ENCODE measurements at places on chromosomes 11 and 22.
A peak's percentile ranks its signal among the peaks of the same experiment; 100 is the strongest.

DNA sequence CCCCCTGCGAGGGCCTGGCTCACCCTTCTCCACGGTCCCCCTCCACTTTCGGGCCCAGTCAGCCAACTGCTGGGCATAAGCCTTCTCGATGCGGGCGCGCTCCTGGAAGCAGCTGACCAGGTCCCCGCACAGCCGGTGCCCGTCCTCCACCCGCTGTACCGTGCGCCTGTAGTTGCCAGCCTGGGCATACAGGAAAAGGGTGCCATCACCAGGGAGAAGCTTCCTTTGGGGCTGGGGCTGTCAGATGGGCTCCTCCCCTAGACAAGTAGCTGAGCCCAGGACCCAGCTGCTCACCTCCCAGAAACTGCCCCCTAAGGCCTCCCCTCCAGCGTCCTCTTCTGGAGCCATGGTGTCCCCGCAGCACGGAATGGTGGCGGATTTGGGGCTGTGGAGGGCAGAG, 3.9 kb downstream of the PACSIN3 start:
- H3K4me1 ChIP-seq = peaks cover 7% of the 10 kb centered on the region
- H3K36me3 ChIP-seq = no peaks in the 10 kb centered on the region
- H3K27ac ChIP-seq = no peak overlapping the region
- peaks cover 43% of the 10 kb centered on the region for H3K27me3 ChIP-seq
- H3K4me3 ChIP-seq = no peak overlapping the region

GRCh38 chr11:13207665-13208594, 69.7 kb upstream of the BMAL1 start:
- peak overlapping the region; percentile 70 for H3K27ac ChIP-seq
- H3K36me3 ChIP-seq = no peaks in the 10 kb centered on the region
- H3K4me1 ChIP-seq = peaks cover 4% of the 10 kb centered on the region
- H3K27me3 ChIP-seq = no peaks in the 10 kb centered on the region
- no peak for DNase-seq
- no peak overlapping the region for H3K4me3 ChIP-seq

DNA sequence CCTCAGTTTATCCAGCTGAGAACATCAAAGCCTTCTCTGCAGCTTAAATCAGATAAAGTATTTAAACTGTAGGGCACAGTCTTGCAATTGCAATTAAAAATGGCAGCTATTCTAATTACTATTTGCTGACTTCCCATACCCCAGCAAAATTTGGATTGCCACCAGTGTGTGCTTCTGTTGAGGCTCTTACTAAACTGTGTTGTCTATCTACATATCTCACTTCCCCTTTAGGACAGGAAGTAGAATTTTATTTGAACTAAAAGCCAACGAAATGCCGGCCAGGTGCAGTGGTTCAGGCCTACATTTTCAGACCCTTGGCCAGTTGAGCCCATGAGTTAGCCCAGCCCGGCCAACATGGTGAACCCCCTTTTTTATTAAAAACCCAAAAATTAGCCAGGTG, 7.1 kb downstream of the SAA4 start:
- no peaks in the 10 kb centered on the region for H3K36me3 ChIP-seq
- H3K27ac ChIP-seq = no peak overlapping the region
- no peaks in the 10 kb centered on the region for H3K27me3 ChIP-seq
- no peak overlapping the region for H3K4me3 ChIP-seq

DNA sequence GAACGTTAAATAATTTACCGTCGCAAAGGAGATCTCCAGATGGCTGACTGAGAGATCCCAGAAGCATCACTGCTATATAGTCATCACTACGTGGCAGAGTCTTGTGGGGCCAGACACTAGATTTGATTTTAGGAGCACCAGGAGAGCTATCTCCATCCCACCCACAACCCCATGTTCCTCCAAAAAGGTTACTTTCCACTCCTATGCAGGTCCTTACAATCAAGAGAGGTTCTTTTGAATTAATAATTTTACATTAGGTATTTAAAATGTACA, 19.4 kb downstream of the GUCY1A2 start:
- no peak overlapping the region for H3K27ac ChIP-seq
- no peaks in the 10 kb centered on the region for H3K36me3 ChIP-seq
- no peak for DNase-seq
- no peaks in the 10 kb centered on the region for H3K4me1 ChIP-seq
- H3K27me3 ChIP-seq = no peaks in the 10 kb centered on the region

DNA sequence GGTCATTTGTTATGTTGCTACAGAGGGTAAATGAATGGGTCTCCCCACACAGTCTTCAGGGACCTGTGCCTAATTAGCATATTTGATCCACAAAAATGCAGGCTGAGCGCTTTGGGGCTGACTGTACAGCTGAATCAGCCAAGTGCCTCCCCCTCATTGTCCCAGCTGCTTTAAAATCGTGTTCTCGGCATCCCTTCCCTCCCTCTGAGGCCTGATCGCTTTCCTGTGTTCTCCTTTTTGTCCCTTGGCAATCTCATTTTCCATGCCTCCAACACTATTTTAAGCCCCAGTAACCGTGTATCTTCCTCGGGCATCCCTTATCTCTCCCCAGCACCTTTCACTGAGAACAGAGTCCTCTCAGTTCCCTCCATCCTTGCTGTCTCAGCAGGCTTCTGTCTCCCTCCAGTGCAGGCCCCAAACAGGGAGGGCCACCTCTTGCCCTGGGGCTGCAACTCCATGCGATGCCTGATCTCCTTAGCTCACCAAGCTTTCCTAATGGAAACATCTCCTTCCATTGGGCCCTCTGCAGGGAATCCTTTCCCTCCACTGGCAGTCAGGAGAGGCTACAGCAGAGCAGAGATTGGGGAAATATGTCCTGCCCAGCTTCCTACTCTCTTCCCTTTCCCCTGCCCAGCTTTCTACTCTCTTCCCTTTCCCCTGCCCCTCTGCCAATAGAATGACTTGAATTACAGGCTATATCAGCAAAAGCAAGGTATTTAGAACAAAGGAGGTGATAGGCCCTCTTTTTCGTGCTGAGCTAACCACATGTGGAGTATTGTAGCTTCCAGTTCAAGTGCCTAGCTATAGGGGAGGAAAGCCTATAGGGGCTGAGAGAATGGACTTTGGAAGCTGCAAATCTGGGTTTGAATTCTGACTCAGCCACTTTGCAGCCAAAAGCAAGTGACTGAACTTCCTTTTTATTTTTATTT, 13.8 kb downstream of the UQCR10 start:
- DNase-seq = no peak
- no peaks in the 10 kb centered on the region for H3K4me1 ChIP-seq

DNA sequence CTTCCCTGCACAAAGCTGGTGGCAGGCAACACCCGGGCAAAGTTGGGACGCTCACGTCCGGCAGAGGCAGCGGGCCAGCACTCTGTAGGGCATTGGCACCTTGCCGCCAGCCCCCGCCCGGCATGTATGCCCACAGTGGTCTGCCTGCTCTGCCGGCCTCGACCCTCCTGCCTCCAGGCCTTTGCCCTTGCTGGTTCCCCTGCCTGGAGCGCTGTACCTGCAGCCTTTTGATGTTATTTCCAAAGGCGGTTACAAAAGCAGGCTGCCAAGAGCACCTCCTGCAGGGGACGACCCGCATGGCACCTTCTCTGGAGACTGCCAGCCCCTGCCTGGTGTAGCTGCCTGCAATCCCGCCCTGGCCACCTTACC, 56.5 kb upstream of the SHISAL1 start:
- DNase-seq = no peak
- H3K27me3 ChIP-seq = peaks cover 2% of the 10 kb centered on the region
- H3K36me3 ChIP-seq = no peaks in the 10 kb centered on the region
- peaks cover 13% of the 10 kb centered on the region for H3K4me1 ChIP-seq
- no peak overlapping the region for H3K27ac ChIP-seq
- no peak overlapping the region for H3K4me3 ChIP-seq

Measured in thymus (tissue), 14 donors.